ENCODE measurements at places on chromosomes 1 and 21. TPM values are rescaled to one million over a fixed set of nuclear protein-coding genes. Genes with fewer than 3 reads are reported as not detected.

DNA sequence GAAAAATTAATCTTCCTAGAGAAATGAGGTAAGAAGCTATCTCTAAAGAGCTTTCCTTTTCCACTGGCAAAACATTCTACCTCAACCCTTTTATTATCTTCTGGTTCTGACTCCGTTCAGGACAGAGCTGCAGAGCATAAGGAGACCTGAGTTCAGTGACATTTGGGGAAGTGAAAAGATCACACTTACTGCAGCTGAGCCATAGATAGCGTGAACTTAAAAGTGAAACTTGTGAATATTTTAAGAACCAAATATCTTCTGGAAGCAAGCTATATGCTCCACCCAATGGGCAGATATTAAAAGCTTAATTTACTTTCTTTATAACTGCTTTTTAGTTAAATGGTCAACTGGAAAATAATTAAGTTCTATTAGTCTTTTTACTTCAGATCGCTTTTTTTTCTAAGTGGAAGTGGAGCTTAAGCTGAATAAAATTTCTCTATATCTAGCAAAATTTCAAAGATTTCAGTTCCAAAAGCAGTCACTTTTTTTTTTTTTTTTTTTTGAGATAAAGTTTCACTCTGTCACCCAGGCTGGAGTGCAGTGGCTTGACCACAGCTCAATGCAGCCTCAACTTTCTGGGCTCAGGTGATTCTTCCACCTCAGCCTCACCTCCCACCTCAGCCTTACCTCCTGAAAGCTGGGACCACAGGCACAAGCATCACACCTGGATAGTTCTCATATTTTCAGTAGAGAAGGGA, 11.9 kb downstream of the PTPN22 start:
- DNase-seq = no peak

DNA sequence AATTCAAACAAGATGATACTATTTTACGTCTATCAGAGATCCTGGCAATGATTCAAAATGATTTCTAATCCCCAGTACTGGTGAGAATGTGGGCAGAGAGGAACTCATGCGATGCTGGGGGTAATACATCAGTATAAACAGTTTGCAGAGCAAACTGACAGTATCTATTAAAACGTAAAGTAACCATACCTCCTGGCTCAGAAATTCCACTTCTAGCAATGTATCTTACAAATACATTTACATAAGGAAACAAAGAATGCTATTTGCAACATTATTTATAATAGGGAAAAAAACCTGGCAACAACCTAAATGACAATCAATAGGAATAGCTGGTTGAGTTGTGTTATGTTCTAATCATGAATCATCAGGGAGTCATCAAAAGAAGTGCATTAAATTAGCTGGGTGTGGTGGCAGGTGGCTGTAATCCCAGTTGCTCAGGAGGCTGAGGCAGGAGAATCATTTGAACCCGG, 15.9 kb downstream of the RCAN1 start:
- no peak for DNase-seq

Gene LENEP
- 1.1 TPM for total RNA-seq

DNA sequence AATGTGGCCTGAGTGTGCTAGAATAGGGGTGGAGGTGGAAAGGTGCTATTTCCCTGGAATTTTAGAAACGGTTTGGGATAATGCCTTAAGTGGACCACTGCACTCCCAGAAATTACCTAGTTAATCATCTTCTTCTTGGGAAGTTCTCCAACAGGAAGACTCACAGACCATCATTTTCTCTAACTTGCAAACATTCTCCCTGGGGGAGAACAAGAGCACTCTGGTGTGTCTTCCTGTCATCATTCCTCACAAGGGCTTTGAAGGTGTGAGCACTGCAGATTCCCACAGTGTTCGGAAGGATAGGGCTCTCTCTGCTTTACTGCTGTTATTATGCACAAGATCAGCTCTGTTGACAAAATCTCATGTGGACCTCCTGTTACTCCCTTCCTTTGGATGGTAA, 54.9 kb upstream of the TSPAN2 start:
- no peak for DNase-seq

Gene KRTAP13-2
- total RNA-seq = not detected

Gene PAQR6
- not detected for total RNA-seq

DNA sequence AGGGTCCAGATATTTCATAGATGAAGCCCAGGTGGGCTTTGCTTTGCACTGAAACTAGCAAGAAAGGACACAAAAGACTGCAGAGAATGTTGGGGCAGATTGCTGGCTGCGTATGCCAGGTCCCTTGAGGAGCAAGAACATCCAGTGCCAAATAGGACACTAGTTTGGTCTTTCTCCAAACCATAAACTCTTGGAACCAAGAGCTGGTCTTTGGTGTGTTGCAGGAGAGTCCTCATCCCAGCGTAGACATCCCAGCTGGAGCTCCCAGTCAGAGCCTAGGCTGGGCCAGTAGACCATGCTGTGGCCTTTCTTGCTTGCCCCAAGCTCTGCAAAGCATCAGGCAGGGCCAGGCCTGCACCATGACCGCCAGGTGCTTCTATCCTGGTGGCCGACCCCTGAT, 87.5 kb downstream of the ATP5PO start:
- DNase-seq = no peak

Gene ABCB10
- total RNA-seq = 3.5 TPM

All from stomach (tissue), 19 donors.